ENCODE measurements at places on chromosomes 4 and X.

GRCh38 chrX:101668143-101668542, 8.5 kb upstream of the ARMCX2 start:
- no peak for DNase-seq

DNA sequence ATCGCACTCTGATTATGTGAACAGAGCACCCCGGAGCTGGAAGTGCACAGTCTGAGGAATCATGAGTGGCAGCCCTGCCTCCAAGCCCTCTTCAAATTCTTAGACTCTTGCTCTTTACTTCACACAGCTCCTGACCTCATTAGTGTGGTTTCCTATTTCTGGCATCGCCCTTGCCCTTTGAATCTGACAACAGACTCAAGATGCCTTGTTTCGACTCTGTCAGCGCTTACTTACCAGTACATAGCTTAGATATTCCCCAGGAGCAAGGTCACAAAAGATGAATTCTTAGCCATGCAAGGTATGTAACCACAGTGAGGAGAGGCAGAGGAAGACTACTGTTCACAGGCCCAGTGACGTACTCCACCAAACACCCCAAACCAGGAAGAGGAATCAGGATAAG, 167.2 kb downstream of the KDR start:
- DNase-seq: no peak

DNA sequence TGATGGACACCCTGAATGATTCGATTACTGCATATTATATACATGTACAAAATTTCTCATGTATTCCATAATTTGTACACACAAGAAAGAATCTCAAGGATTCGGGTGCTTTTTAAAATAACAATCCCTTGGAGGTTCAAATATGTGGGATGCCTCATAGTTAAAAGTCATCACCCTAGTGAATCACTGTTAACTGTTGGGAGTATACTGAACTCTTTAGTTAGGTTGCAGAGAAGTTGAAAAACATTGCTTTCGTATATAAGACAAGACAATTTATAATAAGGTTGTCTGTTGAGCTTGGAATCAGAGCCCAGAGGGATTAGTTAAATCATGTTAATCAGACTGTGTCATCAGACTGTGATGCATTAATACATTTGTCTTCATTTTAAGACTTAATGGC, 15.6 kb downstream of the DCK start:
- DNase-seq: no peak

GRCh38 chrX:103453655-103454054, 65.6 kb downstream of the RAB40A start:
- peak; percentile 68 for DNase-seq

- no peak for DNase-seq
Observed at GRCh38 chr4:4415107-4415805, 28.4 kb downstream of the NSG1 start.

DNA sequence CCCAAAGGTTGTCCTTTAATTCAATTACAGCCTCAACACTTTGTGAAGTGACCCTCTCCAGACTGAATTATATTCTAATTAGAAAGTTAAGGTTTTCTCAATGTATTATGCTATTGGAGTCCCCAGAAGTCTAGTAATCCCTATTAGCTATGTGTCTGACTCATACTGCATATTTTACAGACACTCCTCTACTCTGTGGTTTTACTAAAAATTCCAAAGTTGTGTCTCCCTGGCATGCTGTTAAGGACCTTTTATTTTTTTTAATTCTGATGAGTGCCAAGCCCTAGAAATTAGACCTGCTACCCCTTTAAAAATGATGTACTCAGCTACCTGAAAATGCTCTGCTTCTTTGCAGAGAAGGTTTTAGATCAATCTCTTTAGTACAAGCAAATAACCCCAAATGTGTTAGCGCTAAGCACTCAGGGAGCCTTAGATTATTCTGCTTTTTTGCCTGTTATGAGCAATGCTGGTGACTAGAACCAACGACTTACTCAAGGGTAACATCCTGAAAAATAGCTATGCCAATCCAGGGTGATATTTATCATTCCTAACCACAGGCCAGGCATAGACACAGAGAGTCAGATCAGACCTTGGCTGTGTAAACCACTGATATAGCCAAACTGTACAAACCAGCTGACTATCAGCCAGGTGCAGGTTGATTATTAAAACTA, 26.1 kb upstream of the CXCL13 start:
- DNase-seq: peak; percentile 74

- peak; percentile 80 for DNase-seq
Observed at GRCh38 chr4:80266253-80266901, at the start of gene FGF5. FGF5 (plus strand) TSS chr4:80266664; CDS start chr4:80266825, 161 bp downstream.

DNA sequence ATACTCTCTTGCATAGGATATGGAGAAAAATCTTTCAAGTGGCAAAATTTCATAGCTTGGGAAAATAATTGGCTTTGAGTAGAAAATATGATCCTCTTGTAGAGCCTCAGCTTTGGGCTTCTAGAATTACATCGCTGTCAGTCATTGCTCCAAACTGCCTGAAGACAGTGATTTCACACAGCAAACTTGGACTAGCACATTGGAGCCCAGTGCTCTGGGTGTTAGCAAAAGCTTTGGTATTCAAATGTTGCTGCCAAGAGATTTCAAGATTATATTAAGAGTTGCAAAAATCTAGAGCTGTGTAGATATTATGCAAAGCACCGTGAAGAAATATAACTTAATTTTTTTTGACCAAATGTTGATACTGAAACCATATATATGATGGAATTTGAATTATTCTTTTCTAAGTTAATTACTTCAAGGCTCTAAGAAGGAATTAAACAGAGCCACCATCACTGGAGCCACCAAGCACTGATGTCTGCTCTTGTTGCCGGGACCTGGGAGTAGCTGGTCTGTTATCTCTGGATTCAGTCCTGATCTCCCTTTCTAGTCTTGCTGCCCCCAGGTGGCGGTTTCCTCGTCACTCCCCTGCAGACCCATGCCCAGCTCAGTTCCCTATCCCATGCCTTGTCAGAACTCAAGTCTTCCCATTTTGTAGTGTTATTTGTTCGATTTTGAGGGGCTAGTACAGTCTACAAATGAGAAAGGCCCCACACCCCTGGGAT, 260.7 kb upstream of the SFRP2 start:
- peak; percentile 80 for DNase-seq

- DNase-seq: no peak
Observed at GRCh38 chrX:28946846-28947245, 359.6 kb downstream of the IL1RAPL1 start.

GRCh38 chr4:8666581-8666980, 74.0 kb downstream of the CPZ start:
- no peak for DNase-seq

DNA sequence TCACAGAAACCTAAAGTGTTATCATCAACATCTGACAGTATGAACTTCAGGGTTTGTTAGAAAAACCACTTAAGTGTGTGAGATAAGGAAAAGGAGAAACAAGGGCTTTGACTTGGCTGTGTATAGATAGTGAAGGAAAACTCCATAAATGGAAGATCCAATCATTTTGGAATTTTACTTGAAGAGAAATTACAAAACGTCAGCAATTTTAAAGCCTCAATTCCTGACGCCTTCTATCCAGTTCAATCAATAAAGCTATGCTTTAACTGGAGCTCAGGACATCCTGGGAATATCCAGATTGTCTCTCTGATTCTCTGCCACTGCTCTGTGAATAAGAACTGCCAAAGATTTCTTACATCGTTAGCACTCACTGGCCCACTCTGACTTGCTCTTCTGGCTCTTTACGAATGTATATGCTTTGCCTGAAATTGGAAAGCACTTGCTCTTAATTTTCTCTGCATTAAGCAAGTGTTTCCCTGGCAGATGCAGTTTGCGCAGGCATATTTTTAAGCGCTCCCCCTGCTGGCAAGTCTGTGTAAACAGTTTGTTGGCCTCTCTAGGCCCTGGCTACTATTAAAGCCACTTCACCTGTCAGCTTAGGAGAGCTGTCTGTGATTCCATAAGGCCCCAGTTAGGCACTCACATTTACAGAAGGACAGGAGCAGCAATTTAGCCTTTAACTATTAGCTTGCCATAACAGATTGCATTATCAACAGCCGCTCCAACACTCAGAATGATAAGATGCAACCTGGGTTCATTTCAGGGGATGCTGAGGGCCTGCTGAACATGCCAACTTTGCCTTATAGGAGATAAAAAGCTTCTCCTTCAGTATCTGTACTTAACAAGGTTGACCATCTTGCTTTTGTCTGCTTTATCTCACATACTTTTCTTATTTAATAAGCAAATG, 251.4 kb upstream of the DDX53 start:
- DNase-seq: peak; percentile 4

DNA sequence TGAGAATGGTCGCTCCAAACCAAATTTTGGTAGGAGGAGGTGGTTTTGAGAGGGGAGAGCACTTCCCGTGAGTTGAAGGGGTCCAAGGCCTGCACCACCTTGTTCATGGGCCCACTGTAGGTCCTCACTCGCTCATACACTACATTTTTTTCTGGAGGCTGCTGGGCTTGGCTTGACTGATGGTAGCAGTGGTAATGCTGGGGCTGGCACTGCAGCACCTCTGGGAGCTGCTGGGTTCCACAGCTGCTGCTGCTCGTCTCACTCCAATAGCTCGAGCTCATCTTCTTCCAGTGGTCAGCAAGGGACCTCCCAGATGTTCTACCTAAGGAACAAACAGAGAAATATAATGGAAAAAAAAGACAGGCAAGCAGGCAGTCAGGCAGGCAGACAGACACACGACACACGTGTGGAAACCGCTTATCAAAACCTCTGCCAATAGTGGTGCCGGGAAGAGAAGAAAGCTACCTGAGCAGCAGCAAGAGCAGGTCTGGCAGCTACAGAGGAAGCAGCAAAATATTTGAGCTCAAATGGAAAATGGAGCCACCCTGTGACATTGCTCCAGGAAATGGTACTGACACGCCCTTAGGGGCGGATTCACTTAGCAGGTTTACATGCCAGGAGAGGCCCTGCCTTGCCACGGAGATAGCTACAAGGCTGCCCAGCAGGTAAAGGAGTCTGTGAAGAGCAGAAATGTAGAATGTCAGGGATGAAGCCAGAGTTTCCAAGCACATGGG, at the start of gene POF1B:
TSS of gene POF1B (minus strand) at position 492 of the 734 bp plus-strand sequence. CDS start at position 281, 211 bp downstream.
- no peak for DNase-seq

- no peak for DNase-seq
Observed at GRCh38 chr4:78484574-78484973, 67.0 kb upstream of the ANXA3 start.

DNA sequence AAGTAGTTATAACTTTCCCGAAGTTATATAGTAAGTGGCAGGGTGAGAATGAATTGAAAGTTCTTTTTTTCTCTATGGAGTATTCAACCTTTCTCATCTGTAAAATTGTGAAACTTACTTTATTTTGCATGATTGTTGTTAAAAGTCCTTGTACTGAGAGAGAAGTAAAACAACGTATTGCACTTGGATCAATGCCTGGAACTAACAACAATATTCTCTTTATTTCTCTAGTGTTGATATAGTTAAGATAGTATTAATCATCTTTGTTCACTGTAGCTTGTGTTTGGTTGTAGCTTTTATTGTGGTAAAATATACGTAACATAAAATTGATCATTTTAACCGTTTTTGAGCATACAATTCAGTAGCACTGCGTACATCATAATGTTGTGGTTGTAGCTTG, 48.7 kb downstream of the STIM2 start:
- no peak for DNase-seq

- DNase-seq: no peak
Observed at GRCh38 chr4:140930011-140930410, 173.8 kb upstream of the TBC1D9 start.

Measured in AG09309 (cell line).